ENCODE measurements at places on chromosomes 3 and 15.

DNA sequence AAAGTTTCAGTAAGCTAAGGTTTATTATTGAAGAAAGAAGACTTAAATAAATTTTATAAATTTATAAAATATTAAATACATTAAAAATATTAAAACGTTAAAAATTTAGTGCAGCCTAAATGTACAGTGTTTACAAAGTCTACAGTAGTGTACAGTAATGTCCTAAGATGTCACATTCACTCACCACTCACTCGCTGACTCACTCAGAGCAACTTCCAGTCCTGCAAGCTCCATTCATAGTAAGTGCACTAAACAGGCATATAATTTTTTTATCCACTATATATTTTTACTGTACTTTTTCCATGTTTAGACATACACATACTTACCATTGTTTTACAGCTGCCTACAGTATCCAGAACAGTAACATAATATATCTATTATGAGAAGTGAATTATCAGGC, 51.5 kb downstream of the TJP1 start:
- no peak for DNase-seq

DNA sequence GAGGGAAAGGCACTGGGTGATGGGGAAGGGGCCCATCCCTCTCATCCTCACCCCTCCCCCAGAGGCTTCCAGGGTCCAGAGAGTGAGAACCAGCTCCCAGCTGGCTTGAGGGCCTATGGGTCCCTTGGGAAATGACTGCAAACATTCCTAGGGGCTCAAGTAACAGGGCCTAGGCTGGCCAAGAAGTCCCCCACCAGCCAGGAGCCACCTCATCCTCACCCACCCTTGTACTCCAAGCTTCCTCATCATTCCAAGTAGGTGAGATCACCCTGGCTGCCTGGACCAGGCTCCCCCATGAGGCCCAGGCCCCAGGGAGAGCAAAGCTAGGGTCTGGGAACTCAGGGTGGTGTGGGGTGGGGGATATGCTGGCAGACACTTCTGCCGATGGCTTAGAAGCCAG, 14.8 kb downstream of the LOXL1 start:
- DNase-seq: no peak

- DNase-seq: no peak
These were observed 106.7 kb upstream of the SNRPN start for GRCh38 chr15:24848050-24848449.

- no peak for DNase-seq
These were observed 12.4 kb downstream of the RBPMS2 start for GRCh38 chr15:64763021-64763420.

- DNase-seq: no peak
These were observed 12.2 kb downstream of the CBLB start for GRCh38 chr3:105856605-105857004.

- DNase-seq: no peak
These were observed 17.1 kb downstream of the STX19 start for GRCh38 chr3:94011233-94011711.

- DNase-seq: no peak
These were observed 272.9 kb upstream of the CTDSPL start for GRCh38 chr3:37588758-37589157.

- no peak for DNase-seq
These were observed 18.4 kb downstream of the ZDHHC23 start for GRCh38 chr3:113966172-113966571.

DNA sequence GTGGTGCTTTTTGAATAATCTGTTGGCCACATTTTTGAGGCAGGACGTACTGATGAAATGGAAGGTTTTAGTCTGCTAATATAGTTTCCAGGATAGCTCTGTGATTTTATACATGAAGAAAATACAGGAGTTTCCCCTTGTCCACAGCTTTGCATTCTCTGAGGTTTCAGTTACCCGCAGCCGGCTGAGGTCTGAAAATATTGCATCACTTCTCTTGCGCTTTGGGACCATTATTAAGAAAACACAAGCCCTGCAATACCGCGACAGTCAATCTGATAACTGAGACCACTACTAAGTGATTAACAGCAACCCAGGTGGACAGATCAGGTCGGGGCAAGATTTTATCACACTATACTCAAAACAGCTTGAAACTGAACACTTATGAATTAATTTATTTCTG, 33.0 kb downstream of the BLM start:
- no peak for DNase-seq

GRCh38 chr3:151620071-151620470, 113.7 kb upstream of the AADACL2 start:
- DNase-seq: no peak

GRCh38 chr3:6640907-6641306, 220.0 kb upstream of the GRM7 start:
- DNase-seq: no peak

- DNase-seq: no peak
These were observed 4.8 kb upstream of the PLXNB1 start for GRCh38 chr3:48434591-48435222.

DNA sequence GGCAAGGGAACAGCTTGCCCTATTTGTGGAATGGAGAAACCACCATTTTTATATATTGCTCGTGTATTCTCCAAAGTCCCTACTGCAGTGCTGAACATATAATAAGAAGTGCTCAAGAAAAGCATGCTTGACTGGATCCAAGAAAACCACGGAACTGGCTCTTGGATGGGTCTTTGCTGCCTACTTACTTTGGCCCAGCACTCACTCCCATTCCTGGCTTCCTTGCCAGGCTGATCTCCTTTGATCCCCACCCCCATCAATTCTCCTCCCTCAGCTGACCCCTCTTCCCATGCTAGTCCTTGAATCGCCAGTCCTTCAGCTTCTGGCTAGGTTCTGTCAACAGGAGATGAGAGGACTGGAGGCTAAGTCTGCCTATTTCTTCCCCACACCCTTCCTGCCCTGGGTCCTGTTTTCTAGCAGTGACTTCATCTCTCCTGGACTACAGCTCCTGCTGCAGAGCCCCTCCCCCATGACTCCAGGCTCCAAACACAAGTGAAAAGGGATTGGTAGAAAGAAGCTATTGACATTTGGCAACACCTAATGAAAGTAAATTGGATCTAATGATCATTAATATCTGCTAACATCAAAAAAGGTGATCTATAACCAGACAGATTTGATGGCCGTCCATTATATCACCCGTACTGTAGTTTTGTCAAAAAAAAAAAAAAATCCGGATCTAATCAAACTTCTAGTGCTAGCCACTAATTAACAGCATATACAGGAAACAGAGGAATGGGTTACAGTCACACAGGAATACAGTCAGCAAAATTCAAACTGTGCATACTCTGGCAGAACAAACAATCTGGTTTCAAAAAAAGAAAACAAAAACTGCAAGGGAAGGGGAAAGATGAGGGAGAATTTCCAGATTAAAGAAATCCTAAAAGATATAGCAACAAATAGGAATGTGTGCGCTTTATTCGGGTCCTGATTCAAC, 7.8 kb downstream of the FAM240A start:
- DNase-seq: no peak

DNA sequence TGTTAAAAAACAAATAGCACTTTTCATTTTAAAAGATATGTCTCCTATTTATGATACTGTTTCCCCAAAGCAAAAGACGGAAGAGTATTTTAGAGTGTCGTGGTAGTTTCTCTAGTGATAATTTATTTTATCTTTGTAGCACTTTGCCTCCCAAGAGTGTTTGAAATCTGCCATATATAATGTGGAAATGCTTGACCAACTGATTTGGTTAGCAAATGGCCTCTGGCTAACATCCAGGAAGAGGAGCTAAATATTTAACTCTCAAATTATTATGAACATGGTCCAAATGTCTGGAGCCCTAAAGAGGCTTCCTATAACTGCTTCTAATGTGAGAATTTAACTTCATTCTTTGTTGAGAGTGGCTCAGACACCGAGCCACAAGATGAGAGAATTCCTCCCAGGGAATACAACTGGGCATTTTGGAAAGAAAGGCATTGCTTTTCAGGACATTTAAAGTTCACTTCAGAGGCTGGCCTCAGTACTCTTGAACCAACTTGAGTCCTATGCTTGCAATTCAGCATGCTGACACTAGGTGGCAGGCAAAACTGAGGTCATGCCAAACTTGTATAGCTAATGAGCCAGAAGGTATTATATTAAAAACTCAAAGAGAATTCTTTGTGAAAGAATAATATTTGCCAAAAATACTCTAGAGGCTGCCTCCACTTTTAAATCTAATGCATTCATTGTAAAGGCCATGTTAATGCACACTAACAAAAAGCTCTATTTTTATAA, 104.5 kb downstream of the RARB start:
- DNase-seq: no peak

GRCh38 chr3:63508305-63508704, 144.2 kb upstream of the SNTN start:
- peak; percentile 35 for DNase-seq

DNA sequence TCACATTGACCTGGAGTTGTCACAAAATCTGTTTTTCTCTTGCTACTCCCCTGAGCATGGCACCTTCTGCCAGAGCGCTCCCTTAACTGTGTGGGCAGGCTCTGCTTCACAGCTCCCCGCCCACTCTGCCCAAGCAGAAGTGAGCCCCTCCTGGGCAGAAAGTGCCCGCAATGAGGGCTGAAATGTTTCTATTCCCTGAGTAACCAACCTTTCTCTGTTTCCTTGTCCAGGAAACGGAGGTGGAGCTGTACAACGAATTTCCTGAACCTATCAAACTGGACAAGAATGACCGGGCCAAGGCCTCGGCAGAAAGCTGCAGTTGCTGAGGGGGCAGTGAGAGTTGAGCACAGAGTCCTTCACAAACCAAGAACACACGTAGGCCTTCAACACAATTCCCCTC, 66.3 kb upstream of the ACAD9 start:
- DNase-seq: no peak

GRCh38 chr3:67384760-67385397, 269.5 kb downstream of the SUCLG2 start:
- DNase-seq: peak; percentile 44

- no peak for DNase-seq
These were observed 1.4 kb upstream of the RFTN1 start for GRCh38 chr3:16514755-16515353.

Measured in Caco-2 (cell line).